NCI-H345 (cell line): ENCODE measurements at places on chromosomes 5 and 9.

- no peak for DNase-seq
Observed at GRCh38 chr9:73264631-73265030, 113.0 kb downstream of the ANXA1 start.

DNA sequence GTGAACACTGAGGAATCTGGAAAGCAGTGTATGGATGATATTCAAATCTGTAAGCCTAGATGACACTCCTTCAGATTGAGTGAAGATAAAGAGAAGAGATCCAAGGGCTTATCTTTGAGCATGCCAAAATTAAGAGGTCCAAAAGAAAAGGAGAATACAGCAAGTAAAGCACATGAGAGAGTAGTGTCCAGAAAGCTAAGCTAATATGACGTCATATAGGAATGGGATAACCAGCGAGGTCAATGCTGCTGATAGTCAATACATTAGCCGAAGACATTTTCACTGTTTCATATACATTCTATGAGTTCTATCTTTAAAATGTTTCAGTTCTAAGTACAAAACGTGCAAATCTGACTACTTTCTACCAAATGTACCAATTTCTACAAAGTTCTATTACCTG lies 975.8 kb downstream of the TLE4 start:
- DNase-seq: no peak

DNA sequence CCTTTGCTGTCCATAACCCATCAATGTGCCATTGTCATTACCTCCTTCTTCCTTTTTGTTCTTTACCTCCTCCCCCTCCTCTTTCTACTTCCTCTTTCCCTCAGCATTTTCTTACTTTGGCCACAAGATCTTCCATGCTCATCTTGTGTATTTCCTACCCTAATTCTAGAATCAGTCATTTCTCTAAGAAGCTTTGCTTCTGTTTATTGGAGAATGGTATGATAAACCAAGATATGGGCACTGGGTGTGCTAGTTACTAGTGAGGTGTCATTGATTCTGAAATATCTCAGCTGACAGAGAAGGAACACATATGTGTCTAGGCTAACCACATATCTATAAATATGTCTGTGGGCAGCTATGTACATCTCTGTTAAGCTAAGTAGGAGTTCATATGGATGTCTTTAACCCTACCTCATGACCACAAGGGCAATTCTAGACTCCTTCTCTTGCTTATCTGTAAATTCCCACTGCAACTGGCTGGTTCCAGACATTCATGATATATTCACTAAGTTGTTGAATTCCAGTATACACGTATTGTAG lies 2051.3 kb upstream of the CDH9 start:
- no peak for DNase-seq

DNA sequence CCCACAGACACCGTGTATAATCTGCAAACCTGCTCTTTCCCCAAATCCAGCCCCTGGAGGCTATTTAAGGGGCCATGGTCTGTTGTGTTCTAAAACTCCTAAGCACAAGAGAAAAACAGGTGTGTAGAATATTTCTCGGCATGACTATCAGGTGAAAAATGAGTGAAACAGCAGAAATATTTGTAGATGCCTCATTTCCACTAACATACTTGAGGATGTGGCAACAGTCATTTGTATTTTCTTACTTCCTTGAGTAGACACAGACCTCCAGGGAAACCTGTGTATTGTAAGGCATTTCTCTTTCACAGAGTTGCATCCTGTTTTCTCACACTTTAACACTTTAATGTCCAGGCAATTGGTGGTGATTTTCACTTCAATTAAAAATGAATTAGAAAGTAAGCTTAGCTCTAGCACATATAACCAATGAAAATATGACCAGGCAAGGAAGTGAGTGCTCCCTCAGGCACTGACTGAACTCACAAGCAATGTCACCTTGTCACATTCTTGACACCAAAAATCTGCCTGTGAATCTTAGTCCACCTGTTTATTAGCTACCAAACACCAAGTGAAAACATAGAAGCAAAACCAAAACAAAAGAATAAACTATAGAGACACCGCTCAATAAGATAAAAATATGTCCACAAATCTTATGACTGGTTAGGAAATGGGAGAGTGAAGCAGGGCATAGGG lies 64.4 kb downstream of the DIRAS2 start:
- no peak for DNase-seq

- no peak for DNase-seq
Observed at GRCh38 chr5:133523013-133523658, 89.2 kb downstream of the FSTL4 start.

- no peak for DNase-seq
Observed at GRCh38 chr9:117444501-117444900, 29.6 kb upstream of the ASTN2 start.

GRCh38 chr9:69981686-69982445 lies 61.8 kb upstream of the MAMDC2 start:
- DNase-seq: peak; percentile 88

DNA sequence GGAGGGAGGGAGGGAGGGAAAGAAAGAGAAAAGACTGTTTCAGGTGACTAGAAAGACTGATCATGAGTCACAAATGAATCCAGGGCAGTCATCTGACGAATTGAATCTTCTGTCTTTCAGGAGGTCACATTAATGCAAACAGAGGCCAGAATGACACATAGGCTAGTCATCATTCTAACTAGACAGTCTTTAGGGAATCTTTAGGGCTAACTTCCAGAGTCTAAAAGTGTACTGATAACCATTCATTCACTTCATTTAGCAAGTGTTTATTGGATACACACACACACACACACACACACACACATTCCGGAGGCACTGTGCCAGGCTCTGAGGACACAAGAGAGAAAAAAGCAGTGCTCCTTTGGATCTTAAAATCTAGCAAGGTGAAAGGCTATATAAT lies 156.7 kb downstream of the EBF1 start:
- no peak for DNase-seq

DNA sequence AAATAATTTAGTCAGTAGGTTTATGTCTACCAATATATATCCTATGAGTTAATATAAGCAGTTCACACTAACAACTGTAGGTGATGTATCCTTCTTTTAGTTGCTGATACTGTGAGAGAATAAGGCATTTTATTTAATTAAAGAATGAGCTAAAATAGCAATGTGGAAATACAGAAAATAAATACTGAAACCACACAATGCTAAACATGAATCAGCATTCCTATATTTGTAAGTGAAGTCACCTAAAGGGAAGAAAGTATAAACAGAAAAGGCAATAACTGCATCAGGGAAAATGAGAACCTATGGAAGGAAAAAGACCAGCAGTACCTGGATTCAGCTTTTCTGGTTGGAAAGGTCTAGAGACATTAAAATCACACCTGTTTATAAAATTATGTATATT lies 336.0 kb downstream of the PDE4D start:
- no peak for DNase-seq

- DNase-seq: no peak
Observed at GRCh38 chr5:62825623-62826220, 247.1 kb downstream of the LRRC70 start.

DNA sequence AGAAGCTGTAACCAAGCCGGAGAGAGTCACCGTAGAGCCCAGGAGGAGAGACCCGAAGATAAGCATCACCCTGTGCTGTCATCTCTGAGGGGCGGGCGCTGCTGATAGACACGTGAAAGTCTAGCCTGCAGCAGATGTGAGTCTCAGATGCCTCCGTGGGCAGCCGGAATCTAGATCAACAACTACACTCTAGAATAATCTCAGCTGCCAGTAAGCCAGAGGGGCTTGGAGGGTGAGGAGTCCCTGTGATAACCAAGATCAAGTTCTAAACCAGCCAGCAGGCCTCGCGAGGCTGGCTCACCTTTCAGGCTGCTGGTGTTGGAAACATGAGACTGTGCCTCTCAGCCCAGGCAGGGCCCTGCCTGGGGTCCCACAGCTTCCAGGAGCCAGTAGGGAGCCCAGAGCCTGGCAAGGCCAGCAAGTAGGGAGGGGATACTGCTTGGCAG lies 54.1 kb downstream of the DAPK1 start:
- no peak for DNase-seq
